ENCODE measurements at places on chromosomes 16 and 17.

GRCh38 chr16:49854796-49855203, 1.1 kb downstream of the ZNF423 start:
- no peak for DNase-seq

- DNase-seq: no peak
These were observed 70.5 kb upstream of the GNG13 start for GRCh38 chr16:870856-871561.

DNA sequence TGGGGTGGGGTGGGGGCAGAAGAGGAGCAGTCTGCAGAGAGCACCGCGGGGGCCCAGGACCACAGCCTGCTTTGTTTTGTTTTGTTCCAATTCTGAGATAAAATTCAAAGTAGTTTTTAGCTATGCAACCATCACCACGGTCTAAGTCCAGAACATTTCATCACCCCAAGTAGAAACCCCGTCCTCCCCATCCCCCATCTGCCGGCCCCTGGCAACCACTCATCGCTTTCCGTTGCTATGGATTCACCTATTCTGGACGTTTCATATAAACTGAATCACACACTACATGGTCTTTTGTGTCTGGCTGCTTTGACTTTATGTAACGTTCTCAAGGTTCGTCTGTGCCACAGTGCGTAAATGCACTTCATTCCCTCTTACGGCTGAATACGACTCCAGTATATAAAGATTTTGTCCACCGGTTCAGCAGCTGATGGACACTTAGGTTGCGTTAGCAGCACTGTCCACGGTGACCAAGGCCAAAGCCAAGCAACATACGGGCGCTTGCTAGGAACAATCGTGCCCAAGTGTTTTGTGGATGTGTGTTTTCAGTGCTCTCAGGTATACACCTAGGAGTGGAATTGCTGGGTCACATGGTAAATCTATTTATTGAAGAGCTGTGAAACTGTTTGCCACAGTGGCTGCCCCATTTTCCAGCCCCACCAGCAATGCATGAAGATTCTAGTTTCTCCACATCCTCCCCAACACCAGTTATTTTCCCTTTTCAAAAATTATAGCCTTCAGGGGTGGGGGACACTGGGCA, 27.7 kb upstream of the RASD1 start:
- DNase-seq: no peak

GRCh38 chr17:39236981-39237441, 11.3 kb upstream of the STAC2 start:
- DNase-seq: no peak

DNA sequence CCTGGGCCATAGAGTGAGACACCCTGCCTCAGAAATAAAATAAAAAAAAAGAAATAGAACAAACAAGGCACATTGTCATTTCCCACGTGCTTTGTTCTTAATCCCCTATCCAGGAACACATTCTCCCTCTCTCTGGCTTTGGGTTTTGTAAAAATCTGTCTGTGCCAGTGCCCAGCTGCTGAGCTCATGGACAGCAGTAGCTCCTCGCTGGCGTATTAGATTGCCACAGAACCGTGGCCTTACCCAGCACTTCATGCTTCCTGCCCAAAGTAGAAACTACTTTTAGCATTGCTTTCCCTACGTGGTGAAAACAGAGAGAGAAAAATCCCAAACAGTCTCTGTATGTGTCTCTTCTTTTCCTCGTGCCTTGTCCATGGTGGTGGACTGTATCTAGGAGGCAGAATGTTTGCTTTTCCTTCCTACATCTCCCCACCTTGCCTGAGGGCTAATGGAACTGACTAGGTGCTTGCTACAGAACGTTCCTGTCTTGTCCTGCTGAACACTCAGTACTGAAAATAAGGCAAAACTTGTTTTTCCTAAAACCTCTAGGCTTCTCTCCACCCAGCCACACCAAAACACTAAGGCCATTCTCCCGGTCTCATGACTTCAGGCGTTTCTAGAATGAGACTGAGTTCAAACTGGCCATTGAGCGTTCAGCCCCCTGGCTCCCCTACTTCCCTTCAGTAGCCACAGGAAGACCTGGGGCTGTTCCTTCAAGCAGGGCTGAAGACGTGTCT, 26.1 kb downstream of the MNT start:
- DNase-seq: no peak

DNA sequence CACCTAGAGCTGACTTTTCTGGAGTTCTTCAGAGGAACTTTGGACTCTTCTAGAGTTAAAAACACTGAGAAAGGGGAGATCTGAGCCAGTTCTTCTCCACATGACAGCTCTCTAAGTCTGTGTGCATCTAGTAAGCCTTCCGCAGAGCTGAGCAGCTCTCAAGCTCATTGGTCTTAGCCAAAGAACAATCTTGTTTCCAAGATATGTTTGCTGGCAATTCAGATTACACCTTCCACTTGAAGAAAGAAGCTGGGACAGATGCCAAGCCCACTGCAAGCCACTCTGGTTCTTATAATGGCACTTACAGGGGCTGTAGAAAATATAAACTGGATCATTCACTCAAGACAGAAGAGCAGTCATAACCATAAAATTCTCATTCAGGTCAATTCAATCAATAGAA, 134.1 kb upstream of the TOX3 start:
- DNase-seq: no peak

- DNase-seq: no peak
These were observed 19.5 kb upstream of the RAP1GAP2 start for GRCh38 chr17:2776589-2777241.

DNA sequence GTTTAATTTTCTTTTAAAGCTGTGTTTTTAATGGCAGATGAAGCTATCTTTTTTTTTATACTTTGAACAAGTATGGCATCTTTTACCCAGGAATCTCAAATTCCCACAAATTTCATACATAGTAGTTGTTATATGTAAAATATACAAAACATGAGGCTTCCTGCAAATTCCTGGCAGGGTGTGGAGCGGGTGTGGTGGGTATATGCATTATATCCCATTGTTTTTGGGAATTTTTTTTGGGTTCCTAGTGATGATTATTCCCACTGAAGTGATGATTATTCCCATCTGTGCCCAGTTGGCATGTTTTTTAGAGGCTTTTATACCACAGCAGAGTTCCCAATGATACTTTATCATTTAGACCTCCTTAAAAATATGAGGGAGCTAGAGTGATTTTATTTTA, 320.4 kb downstream of the ZFHX3 start:
- DNase-seq: no peak

GRCh38 chr17:66580184-66580955, 254.5 kb upstream of the CACNG5 start:
- DNase-seq: no peak

DNA sequence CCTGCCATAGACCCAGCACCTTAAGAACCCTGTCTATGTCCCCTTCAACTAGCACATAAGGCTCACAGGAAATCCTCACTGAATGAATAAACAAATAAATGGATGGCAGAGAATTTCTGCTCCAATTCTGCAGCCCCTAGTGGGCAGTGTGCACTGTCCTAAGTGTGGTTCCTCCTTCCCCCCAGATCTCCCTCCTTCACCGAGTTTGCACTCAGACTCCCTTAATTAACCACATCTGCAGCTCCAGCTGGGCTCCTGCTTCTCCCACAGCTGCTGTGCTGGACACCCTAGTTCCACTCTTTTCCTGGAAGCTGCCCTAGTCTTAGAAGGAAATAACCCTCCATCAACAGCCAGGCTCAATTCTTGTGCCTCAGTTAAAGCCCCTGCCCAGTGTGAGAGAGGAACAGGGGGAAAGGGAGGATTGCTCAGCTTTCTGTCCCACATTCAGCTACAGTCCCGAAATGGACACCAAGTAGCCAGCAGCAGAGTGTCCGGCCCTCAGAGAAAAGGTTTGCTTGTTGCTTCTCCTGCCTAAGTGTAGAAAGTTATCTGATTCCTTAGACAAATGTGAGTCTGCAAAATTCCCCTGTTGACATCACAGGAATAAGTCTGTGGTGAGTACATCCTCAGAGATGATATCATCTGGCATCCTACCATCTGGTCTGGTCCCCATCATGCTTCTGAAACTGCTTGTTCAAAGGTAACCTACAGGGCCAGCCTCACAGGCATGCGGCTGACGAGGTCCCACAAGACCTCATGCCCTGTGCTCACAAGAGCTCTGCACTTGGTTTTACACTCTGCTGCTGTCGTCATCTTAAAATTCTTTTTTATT, 12.3 kb downstream of the LRRC3C start:
- DNase-seq: no peak

GRCh38 chr16:1968146-1968953, 1.7 kb downstream of the RNF151 start:
- no peak for DNase-seq

DNA sequence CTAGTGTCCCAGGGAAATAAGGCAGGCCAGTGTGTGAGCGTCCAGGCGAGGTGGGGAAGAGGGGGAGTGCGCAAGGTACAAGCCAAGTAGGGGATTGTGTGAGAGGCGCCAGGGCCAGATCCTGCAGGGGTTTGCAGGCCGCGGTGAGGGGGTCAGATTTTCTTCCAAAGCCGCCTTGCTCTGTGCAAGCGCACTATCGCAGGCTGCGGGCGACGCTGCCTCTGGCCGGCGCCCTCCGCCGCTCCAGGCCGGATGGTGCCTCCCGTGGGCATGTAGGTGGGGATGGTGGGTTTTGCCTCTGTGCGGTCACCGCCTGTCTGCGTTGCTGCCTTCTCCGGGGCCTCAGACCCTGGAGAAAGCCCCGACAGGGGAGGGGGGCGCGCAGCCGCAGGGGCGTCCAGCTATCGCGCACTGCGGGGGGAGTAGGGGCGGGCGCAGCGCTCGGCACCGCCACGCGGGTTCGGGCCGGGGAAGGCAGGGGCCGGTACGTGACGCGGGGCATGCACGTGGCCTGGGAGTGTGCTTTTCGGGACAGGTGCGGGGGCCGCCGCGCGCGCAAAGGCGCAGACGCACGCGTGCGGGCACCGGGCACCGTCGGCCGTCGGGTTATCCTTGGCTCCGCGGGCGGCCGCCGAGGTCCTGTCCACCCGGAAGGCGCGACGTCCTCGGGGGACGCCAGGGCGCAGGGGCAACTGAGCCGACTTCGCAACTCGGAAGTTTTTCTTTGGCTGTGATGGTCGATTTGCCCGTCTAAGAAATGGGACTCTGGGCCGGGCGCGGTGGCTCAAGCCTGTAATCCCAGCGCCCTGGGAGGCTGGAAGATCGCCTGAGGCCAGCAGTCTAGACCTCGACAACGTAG, 1.1 kb upstream of the HAPSTR1 start:
- DNase-seq: no peak

GRCh38 chr17:16293931-16294330, 59.3 kb downstream of the CENPV start:
- DNase-seq: no peak

GRCh38 chr17:78179372-78179771, 7.5 kb downstream of the TK1 start:
- peak; percentile 22 for DNase-seq

- DNase-seq: no peak
These were observed 140.7 kb upstream of the PLCG2 start for GRCh38 chr16:81638286-81638945.

- no peak for DNase-seq
These were observed 2.3 kb downstream of the TPSD1 start for GRCh38 chr16:1258225-1258600.

- DNase-seq: no peak
These were observed 773 bp downstream of the NTN3 start for GRCh38 chr16:2471653-2472487.

DNA sequence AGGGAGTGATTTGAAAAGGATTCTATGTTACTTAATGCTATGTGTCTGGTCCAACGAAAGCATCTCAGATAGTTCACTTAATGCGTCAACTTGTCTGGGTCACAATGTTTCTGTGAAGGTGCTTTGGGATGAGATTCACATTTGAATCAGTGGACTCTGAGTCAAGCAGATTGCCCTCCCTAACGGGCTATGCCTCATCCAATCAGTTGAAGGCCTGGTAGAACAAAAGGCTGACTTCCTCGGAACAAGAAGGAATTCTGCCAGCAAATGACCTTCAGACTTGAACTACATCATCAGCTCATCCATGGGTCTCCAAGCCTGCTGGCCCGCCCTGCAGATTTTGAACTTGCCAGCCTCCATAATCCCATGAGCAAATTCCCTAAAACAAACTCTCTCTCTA, 15.2 kb downstream of the EMP2 start:
- DNase-seq: no peak

- DNase-seq: no peak
These were observed 18.1 kb upstream of the BCO1 start for GRCh38 chr16:81220349-81220748.

GRCh38 chr17:77793146-77793970, 165.1 kb upstream of the TNRC6C start:
- DNase-seq: no peak

GRCh38 chr16:30028438-30029076, 2.5 kb downstream of the TLCD3B start:
- no peak for DNase-seq
